Activated CD8-positive, alpha-beta memory T cell treated with anti-CD3 and anti-CD28 coated beads, Interleukin-2, amount 10 ng/mL, durations not matched to agents 7 days and 5 days (primary cell): ENCODE measurements at places on chromosomes 4 and X. TPM values are rescaled to one million over a fixed set of nuclear protein-coding genes. Genes with fewer than 3 reads are reported as not detected.

DNA sequence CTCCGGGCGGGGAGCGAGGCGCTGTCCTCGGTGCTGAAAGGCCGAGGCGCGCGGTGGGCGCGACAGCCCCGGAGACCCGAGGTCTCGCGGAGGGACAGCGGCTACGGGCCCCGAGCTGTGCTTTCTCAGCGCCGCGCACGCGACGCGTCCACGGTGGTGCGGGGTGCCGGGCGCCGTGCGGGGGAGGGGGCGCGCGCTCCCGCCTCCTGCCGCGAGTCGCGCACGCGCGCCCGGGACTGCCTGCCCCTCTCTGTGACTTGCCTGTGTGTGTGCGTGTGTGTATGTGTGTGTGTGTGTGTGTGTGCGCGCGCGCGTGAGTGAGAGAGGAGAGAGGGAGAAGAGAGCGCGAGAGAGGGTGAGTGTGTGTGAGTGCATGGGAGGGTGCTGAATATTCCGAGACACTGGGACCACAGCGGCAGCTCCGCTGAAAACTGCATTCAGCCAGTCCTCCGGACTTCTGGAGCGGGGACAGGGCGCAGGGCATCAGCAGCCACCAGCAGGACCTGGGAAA is at the start of gene GRIA2:
GRIA2 (plus strand) TSS at position 358 of the 511 bp plus-strand sequence. CDS start 315 bp downstream, outside the sequence.
- no peak for DNase-seq
- no peaks in the 10 kb centered on the region for H3K4me1 ChIP-seq
- no peak within 1 kb of the TSS for H3K4me3 ChIP-seq
- peak within 1 kb of the TSS; percentile 35 for H3K27ac ChIP-seq

GRCh38 chr4:818106-818921 is 7.6 kb downstream of the CPLX1 start:
- H3K4me3 ChIP-seq: no peak overlapping the region
- no peak overlapping the region for H3K27ac ChIP-seq

GRCh38 chr4:181475781-181476507 is 767.3 kb upstream of the TENM3 start:
- DNase-seq: no peak
- no peaks in the 10 kb centered on the region for H3K4me1 ChIP-seq
- no peaks in the 10 kb centered on the region for H3K36me3 ChIP-seq
- H3K27me3 ChIP-seq: no peaks in the 10 kb centered on the region

DNA sequence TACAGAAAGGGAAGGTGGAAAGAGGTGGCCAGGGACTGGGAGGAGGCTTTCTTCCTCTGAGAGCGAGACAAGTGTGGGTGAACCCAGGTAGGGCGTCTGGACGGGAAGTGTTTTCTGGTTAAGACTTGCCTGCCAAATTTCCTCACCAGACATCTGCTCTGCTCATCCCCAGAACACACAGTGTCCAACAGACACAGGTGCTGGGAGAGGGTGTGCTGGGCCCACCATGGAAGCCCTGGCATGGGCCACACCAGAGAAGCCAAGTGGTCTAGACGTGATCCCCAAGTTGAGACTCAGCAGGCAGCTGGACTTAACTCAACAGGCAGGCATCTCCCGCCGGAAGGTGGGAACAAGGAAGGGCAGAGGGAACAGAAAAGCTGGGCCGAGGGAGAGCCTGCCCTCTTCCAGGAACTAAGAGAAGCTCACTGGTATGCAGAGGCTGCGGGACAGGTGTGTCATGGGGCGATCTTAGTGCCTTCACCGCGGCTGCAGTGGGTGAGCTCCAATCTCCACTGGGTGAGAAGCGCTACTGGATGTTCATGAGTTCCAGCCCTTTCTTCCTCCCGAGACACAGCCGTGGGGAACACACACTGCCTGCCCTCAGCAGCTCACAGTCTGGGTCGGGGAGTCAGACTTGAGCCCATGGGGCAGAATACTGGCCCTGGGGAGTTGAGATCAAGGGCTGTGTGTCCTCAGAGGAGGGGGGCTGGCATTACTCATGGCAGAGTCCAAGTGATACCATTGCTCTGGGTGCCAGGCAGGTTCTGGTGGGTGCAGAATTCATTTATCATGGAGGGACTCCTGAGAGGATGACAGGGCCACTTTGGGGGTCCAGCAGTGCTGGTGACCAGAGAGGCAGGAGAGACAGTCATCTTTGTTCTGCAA is 110.2 kb downstream of the CPZ start:
- H3K4me1 ChIP-seq: no peaks in the 10 kb centered on the region
- H3K27ac ChIP-seq: no peak overlapping the region
- no peak for DNase-seq

DNA sequence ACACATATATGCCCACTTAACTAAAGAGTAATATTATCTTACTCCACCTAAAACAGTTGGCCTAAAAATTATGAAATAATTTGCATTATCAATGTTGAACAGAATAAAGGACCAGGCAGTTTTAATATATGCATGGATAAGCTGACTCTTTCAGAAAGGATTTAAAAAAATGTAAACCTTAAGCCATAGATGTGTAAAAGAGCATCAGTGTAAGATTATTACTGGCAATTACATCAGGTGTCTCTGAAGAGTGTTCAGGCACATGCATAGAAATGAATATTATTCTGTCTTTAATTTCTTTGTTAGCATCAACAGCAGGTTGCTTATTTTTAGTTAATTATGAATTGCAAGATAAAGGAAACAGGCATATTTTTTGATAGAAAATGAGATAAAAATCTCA is 1353.8 kb downstream of the C4orf33 start:
- no peak for DNase-seq
- no peak overlapping the region for H3K4me3 ChIP-seq
- no peaks in the 10 kb centered on the region for H3K4me1 ChIP-seq
- no peaks in the 10 kb centered on the region for H3K27me3 ChIP-seq
- H3K27ac ChIP-seq: no peak overlapping the region
- H3K36me3 ChIP-seq: no peaks in the 10 kb centered on the region

DNA sequence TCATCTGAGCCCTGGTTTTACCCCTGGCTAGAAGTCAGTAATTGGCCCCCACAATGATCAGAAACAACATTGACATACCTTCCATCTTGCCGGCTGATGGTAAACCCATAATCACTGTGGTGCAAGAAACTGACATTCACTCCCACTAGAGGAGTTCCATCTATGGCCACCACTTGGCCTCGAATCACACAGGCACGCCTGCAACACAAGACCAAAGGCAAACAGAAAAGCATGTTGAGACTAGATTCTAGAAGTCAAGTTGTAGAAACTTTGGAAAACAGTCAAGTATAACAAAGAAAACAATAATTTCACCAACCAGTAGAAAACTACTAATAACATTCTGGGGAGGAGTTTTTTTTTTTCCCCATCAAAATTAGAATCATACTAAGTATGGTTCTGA is 183.4 kb downstream of the SH2D1A start:
- H3K4me1 ChIP-seq: no peaks in the 10 kb centered on the region
- no peaks in the 10 kb centered on the region for H3K36me3 ChIP-seq
- no peaks in the 10 kb centered on the region for H3K27me3 ChIP-seq

- H3K27me3 ChIP-seq: no peaks in the 10 kb centered on the region
- H3K36me3 ChIP-seq: no peaks in the 10 kb centered on the region
- no peak overlapping the region for H3K4me3 ChIP-seq
Observed at GRCh38 chr4:117676153-117676552, 358.1 kb upstream of the NDST3 start.

DNA sequence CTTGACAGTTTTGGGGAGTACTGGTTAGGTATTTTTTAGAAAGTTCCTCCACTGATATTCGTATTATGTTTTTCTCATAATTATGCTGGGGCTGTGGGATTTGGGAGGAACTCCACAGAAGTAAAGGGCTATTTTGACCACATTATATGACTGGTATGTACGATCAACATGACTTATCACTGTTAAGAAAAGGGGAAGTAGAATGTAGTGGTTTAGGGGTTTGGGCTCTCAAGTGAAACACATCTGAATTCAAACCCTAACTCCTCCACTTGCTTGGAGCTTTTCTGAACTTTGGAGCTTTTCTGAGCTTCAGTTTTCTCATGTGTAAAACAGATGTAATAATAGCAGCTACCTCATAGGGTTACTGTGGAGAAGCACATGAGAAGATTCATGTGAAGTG is 96.4 kb upstream of the C1GALT1C1 start:
- H3K36me3 ChIP-seq: no peaks in the 10 kb centered on the region
- no peaks in the 10 kb centered on the region for H3K27me3 ChIP-seq
- DNase-seq: no peak
- H3K27ac ChIP-seq: no peak overlapping the region
- peaks cover 6% of the 10 kb centered on the region for H3K4me1 ChIP-seq

- no peak for DNase-seq
- no peak overlapping the region for H3K4me3 ChIP-seq
- no peaks in the 10 kb centered on the region for H3K36me3 ChIP-seq
- H3K27me3 ChIP-seq: peaks cover 10% of the 10 kb centered on the region
Observed at GRCh38 chr4:88585917-88586316, 6.4 kb upstream of the HERC3 start.

GRCh38 chrX:134461437-134461836 is 1.5 kb downstream of the HPRT1 start:
- peaks cover 28% of the 10 kb centered on the region for H3K4me1 ChIP-seq
- DNase-seq: no peak
- no peaks in the 10 kb centered on the region for H3K27me3 ChIP-seq
- peak overlapping the region; percentile 88 for H3K27ac ChIP-seq

- peaks cover 2% of the 10 kb centered on the region for H3K36me3 ChIP-seq
- no peak overlapping the region for H3K4me3 ChIP-seq
- no peak overlapping the region for H3K27ac ChIP-seq
Observed at GRCh38 chr4:139153411-139154133, 23.4 kb downstream of the ELF2 start.

DNA sequence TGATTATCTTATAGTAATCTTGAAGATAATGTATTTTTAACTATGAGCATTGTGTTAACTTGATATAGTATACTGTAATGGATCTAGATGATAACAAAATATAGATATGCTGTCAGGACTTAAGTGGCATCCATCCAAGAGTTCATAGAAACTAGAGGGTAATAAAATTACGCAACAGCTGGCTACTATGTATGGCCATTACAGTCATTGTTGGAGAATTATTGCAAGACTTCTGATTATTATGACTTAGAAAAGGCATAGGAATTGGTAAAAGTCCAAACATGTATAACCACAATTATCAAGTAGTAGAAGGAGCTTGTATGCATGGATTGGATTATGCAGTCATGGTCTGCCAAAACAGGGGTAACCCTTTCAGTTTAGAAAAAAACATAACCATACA is 9.5 kb downstream of the OGT start:
- peaks cover 68% of the 10 kb centered on the region for H3K36me3 ChIP-seq
- DNase-seq: no peak
- peak overlapping the region; percentile 62 for H3K4me3 ChIP-seq
- H3K27me3 ChIP-seq: no peaks in the 10 kb centered on the region
- peaks cover 59% of the 10 kb centered on the region for H3K4me1 ChIP-seq

- H3K27me3 ChIP-seq: no peaks in the 10 kb centered on the region
- peaks cover 20% of the 10 kb centered on the region for H3K36me3 ChIP-seq
- no peak for DNase-seq
- H3K4me3 ChIP-seq: no peak overlapping the region
- no peaks in the 10 kb centered on the region for H3K4me1 ChIP-seq
Observed at GRCh38 chrX:71320126-71320525, 18.6 kb downstream of the ITGB1BP2 start.

- H3K27me3 ChIP-seq: no peaks in the 10 kb centered on the region
- H3K4me1 ChIP-seq: peaks cover 7% of the 10 kb centered on the region
- DNase-seq: no peak
- no peak overlapping the region for H3K4me3 ChIP-seq
Observed at GRCh38 chr4:112312610-112313239, 15.6 kb downstream of the ALPK1 start.

GRCh38 chr4:37815591-37815990 is 10.9 kb upstream of the PGM2 start:
- DNase-seq: no peak
- no peak overlapping the region for H3K4me3 ChIP-seq
- peaks cover 17% of the 10 kb centered on the region for H3K4me1 ChIP-seq
- H3K36me3 ChIP-seq: peaks cover 4% of the 10 kb centered on the region
- peaks cover 4% of the 10 kb centered on the region for H3K27me3 ChIP-seq
- peak overlapping the region; percentile 52 for H3K27ac ChIP-seq

GRCh38 chr4:8548731-8549351 is 31.4 kb upstream of the GPR78 start:
- no peak overlapping the region for H3K27ac ChIP-seq
- H3K27me3 ChIP-seq: no peaks in the 10 kb centered on the region
- no peak overlapping the region for H3K4me3 ChIP-seq

- H3K4me3 ChIP-seq: no peak overlapping the region
- H3K27ac ChIP-seq: no peak overlapping the region
- no peaks in the 10 kb centered on the region for H3K4me1 ChIP-seq
- H3K36me3 ChIP-seq: peaks cover 42% of the 10 kb centered on the region
Observed at GRCh38 chrX:75303795-75304194, 29.9 kb downstream of the UPRT start.

GRCh38 chrX:74420196-74421035 is 877 bp upstream of the SLC16A2 start:
- H3K27ac ChIP-seq: no peak overlapping the region
- H3K4me3 ChIP-seq: peak overlapping the region; percentile 48
- no peaks in the 10 kb centered on the region for H3K36me3 ChIP-seq
- DNase-seq: no peak

DNA sequence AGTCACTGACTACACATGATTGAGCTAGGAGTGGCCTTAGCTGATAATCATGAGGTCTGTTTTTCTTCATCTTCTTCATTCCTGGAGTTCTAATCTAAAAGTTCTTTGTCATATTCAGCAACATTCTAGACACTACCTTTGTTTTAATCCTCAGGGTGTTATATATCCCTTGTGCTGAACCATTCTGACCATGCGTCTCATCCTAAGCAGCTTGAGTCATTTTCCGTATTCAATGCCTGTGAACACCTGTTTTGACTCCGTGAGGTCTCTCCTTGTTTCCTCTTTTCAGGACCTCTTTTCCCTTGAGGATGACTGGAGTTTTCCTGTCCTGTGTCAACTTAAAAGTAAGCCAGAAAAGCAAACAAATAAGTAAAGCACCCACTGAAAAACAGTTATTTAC is 597.9 kb downstream of the GBA3 start:
- H3K4me1 ChIP-seq: peaks cover 2% of the 10 kb centered on the region
- H3K36me3 ChIP-seq: no peaks in the 10 kb centered on the region
- H3K27me3 ChIP-seq: no peaks in the 10 kb centered on the region
- no peak overlapping the region for H3K27ac ChIP-seq
- H3K4me3 ChIP-seq: no peak overlapping the region
- DNase-seq: no peak

DNA sequence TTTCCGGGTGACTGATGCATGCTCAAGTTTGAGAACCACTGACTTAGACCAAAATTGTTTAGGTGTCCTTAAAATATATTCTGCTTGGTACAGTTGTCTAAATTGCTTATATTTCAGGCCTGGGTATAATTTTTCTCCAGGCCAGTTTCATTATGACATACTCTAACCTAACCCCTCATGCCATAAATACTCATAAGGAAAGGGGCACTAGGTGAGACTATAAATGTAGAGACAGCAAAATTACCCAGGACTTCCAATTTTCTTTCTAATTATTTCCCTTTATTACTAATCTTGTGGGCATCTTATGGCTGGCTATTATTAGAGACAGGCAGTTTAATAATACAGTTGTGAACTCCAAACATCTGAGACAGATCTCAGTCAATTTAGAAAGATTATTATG is 150.2 kb downstream of the RRAGB start:
- H3K4me1 ChIP-seq: peaks cover 16% of the 10 kb centered on the region
- H3K4me3 ChIP-seq: no peak overlapping the region

Gene TRIM61
- 2.2 TPM for total RNA-seq

Gene CXXC4
- not detected for total RNA-seq

Gene CD38
- total RNA-seq: 179 TPM

Gene XK
- 0.14 TPM for total RNA-seq

Gene GAB3
- total RNA-seq: 26.6 TPM

Gene TNIP3
- total RNA-seq: 9.1 TPM

Gene SPINK2
- 1.9 TPM for total RNA-seq

Gene FGF2
- 2.9 TPM for total RNA-seq
